ENCODE measurements at places on chromosomes 4 and X.

- no peak for DNase-seq
These were observed 289.0 kb downstream of the C4orf33 start for GRCh38 chr4:129384974-129385373.

DNA sequence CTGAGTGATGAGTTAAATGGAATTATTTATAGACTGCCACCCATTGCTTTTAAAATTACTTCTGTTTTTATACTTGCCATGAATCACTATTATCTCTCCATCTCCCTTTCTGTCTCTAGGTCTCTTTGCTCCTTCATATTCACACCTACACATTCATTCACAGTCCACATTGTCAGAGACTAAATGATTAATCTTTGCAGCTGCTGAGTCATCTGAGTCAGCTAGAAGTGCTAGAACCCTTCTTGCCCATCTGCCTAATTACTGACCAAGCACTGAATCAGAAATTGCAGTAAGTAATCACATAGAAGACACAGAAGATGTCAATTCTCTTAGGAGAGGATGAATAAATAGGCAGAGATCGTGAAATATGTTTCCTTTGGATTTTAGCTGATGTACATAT, 31.6 kb upstream of the RPS6KA6 start:
- no peak for DNase-seq

GRCh38 chrX:7254144-7254543, 106.2 kb upstream of the PUDP start:
- no peak for DNase-seq

DNA sequence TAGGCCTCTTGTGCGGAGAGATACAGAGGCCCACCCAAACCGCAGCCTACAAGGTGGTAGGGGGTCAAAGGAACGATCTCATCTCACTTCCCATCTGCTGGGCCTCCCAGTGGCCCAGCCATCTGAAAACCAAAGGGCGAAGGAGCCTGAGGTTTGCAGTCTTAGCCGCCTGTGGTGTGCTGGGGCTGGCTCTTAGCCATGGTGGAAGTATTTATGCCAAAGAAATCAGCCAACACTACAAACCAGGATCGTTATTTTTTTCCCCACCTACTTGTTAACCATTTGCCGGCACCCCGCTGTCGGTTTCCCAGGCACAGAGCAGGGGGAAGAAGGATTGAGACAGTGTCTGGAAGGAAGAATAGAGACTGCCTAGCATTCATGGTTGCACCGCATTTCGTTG, 30.9 kb upstream of the CDKL5 start:
- DNase-seq, result no peak

- DNase-seq, result no peak
These were observed 25.3 kb downstream of the FAM241A start for GRCh38 chr4:112170451-112170993.

DNA sequence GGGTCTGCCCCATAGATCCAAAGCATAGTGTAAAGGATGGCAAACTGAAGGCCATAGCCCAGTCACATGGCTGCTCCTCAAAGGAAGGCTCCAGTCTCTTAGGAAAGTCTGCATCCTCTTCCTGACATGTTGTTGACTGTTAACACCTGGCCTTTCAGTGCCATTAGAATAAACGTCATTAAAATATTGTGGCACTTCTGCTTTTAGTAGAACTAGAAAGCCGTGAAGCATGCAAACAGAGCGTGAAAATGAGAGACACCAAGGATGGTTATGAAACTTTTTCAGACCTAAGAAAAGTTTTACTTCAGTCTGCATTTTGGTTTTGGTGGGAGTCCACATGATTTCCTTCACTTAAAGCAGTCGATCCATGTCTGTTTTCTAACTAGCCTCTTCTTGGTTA, 41.1 kb upstream of the AFF2 start:
- no peak for DNase-seq

DNA sequence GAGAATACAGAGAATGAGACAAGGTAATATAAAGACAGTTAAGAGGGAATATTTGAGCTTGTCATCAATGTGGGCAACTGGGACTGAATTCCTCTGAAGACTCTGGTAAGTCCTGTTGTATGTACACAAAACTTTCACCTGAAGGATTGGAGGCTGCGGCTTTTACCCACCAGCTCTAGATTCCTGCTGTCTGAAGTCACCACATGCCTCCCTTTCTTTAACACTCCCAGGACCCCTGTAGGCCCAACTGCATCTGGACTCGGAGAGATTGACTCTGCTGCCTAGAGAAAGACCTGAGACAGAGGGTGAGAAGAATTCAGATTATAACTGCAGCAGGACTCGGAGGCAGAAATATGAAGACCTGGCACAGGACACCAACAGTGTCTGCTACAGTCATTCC, 1048.0 kb downstream of the PDHA2 start:
- DNase-seq, result no peak

DNA sequence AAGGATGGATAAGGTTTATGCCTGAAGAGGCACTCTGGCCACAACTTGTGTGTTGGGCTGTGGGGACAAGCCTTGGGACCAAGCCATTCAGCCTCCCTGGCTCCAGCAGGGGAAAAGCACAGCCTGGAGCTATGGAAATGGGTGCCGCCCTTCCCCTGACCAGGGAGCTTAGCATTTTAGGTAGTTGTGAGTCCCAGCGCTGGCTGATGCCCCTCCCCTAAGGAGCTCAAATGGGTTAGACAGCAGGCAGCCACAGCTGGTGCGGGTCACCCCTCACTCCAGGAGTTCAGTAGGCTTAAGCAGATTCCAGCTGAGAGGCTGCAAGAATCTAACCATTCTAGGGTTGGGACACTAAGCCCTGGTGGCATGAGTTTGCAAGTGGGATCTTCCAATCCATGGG, 172.9 kb downstream of the KCNIP4 start:
- DNase-seq, result no peak

Data from NCI-H1436 treated with DMSO at 0.1 percent for 48 hours (cell line).